ENCODE measurements at places on chromosomes 11 and 22. TPM values are rescaled to one million over a fixed set of nuclear protein-coding genes. Genes with fewer than 3 reads are reported as not detected.

Gene ARHGAP20
- total RNA-seq: 0.58 TPM

- no peak for DNase-seq
Observed at GRCh38 chr11:20310137-20310536, 53.4 kb upstream of the HTATIP2 start.

DNA sequence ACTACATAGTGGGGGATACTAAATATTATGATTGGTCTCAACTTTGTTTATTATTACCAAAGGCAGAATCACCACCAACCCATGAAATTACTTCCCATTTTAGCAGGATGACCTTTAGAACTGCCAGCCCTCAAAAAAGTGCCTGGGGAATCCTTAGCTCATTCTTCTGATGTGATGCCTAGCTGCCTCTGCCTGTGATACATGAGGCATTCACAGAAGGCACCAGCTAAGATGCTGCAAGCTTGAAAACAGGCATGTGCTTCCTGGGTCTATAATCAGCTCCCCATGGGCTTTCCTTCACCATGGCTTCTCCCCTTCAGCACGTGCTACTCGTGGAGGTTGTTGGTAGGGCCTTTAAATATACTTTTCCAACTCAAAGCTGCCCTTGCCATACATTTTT is 50.4 kb upstream of the ARHGAP20 start:
- DNase-seq: peak; percentile 73

Gene NDUFC2
- total RNA-seq: 83.7 TPM

GRCh38 chr11:80315200-80315599 is 874.4 kb upstream of the TENM4 start:
- no peak for DNase-seq

DNA sequence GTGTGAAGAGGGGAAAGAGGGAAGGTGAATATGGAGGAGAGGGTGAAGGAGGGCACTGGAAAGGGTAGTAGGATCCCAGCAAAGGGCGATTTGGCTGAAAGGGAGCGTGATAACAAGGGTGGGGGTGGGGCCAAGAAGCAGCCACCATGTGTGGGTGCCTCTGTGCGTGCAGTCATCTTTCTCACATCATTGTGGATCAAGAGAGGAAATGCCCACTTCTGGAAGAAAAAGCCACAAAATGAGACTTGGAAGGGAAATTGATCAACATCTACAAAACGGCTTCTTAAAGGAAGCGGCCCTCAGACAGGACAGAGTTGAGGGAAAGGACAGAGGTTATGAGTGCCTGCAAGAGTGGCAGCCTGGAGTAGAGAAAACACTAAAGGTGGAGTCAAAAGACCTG is 1.2 kb upstream of the CXCR5 start:
- no peak for DNase-seq

- DNase-seq: no peak
Observed at GRCh38 chr22:24688256-24688655, 85.3 kb downstream of the GGT1 start.

GRCh38 chr11:63641727-63642126 is 27.5 kb upstream of the PLAAT3 start:
- DNase-seq: no peak

DNA sequence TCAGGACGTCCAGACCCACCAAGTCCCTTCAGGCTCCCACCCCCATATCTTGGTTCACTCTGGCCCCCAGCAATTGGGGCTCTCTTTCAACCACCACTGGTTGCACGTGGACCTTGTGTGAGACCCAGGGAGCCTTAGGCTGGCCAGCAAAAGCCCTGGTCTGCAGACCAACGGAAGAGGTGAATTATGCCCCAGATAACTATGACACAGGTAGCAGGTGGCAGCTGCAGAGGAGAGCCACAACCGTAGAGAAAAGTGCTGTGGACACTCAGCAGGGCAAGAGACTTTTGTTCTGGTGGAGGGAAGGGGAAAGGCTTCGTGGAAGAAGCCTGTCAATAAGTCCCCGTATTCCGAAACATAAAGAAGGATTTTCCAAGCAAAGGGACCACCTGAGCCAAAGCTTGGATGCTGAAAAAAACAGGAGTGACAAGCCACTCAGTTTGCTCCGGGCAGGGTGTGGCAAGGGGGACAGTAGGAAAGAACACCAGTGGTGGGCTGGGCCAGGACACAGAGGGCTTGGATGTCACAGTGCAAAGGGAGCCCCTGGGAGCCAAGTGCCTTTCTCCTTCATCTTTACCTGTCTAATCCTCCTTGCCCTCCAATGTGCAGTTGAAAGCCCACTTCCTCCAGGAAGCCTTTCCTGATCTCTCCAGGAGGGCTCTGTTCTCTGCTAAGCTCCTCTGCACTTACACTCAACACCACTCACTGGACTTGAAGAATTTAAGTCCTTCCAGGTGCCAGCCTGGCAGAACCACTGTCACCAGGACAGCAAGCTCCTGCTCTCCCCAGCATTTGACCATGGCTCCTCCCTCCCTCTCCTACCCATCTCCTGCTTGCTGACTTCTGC is 264.7 kb downstream of the BUD13 start:
- DNase-seq: no peak

GRCh38 chr22:45337536-45337935 is 27.8 kb downstream of the FAM118A start:
- no peak for DNase-seq

GRCh38 chr11:117281159-117281558 is 10.0 kb upstream of the BACE1-AS start:
- DNase-seq: peak; percentile 99

DNA sequence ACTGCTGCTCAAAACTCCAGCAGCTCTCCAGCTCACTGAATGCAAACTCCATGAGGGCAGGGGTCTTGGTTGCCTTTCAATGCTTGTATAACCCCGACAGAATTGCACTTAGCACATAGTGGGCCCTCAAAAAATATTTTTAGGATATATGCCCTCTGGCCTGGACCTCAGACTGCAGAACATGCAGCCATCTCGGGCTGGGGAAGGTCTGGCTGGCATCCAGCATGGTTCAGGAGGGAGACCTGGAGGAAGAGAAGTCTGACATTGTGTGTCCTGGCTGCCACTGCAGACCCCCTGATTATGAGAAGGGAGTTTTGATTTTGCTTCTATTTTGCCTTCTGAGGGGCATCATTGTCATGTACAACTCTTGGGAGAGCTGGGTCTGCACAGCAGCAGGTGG is 109.5 kb upstream of the PARVA start:
- DNase-seq: no peak

Gene C11orf65
- 0.83 TPM for total RNA-seq

- DNase-seq: peak; percentile 9
Observed at GRCh38 chr11:119795231-119795630, 66.2 kb upstream of the NECTIN1 start.

Gene CASP12
- 0.13 TPM for total RNA-seq

Gene TMEM45B
- not detected for total RNA-seq

DNA sequence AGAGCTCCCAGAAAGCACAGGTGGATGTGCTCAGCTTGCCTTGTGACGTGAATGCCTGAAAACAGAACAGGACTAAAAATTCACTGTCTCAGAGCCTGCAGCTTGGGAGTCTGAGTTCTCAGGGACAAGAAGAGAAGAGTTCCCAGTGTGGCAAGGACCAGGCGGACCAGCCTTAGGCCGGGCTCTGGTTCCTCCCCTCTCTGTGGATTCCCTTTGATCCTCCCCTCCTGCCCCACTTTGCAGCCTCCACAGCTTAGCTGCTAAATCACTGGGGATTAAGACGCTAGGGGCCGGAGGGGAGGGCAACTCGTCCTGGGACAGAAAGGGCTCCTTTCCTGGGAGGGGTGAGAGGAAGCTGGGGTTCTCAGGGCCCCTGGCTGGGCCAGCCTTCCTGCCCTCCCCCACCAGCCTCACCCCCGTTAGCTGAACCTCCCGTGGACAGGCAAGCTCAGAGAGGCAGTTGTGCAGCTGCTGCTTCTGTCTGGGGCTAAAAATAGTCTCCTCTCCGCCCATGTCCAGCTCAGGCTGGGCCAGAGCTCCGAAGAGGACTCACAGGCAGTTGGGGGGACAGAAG is 29.9 kb upstream of the JAM3 start:
- peak; percentile 65 for DNase-seq

GRCh38 chr11:135004495-135004894 is 592.5 kb upstream of the B3GAT1 start:
- no peak for DNase-seq

DNA sequence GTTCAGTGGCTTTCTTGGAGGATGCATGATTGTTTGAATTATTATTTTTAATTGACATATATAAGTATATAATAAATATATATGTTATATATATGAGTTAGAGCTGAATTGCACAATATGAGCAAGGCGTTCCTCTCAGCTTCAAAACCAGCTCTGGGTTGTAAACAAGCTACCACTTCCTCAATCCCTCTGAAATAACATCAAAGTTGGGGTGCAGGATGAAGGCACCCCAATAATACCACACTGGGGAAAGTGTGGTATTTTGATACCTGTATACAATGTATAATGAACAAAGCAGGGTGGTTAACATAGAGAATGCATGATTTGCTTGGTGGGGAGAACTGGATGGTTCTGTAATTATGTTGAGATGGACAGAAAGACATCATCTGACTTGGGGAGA is 1.7 kb upstream of the SORL1 start:
- DNase-seq: no peak

Gene OR8G5
- total RNA-seq: not detected

- no peak for DNase-seq
Observed at GRCh38 chr22:42156121-42156520, 25.5 kb upstream of the CYP2D6 start.

Gene SCARF2
- 18.0 TPM for total RNA-seq

GRCh38 chr11:128310676-128311445 is 276.5 kb downstream of the ETS1 start:
- DNase-seq: no peak

Gene LIF
- 23.1 TPM for total RNA-seq

Gene KIF18A
- total RNA-seq: 32.3 TPM

GRCh38 chr11:17855531-17856290 is 121.1 kb downstream of the KCNC1 start:
- DNase-seq: no peak

GRCh38 chr11:15519124-15519791 is 404.5 kb downstream of the INSC start:
- DNase-seq: no peak

DNA sequence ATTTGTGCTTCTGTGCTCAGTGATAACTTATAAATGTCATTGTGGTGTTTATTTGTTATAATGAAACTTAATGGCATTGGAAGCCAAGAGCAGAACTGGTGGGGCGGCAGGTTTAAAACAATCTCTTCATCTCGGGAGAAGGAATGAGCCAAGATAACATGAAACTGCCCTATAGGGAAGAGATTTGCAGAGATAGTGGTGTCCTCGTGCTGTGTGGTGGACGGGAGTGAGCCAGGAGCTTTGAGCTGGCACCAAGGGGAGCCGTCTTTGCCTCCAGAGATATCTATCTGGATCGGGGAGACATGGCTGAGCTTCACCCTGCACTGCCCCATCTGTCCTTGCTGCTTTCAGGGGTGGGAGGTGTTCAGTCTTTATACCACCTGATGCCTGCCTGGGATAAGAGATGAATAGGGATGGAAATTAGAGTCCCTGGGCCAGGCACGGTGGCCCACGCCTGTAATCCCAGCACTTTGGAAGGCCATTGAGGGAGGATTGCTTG is 189.6 kb downstream of the ST3GAL4 start:
- no peak for DNase-seq

GRCh38 chr22:24146194-24146616 is 35.1 kb upstream of the SUSD2 start:
- DNase-seq: peak; percentile 59

Gene ANO1
- not detected for total RNA-seq

Gene MMP27
- not detected for total RNA-seq

Gene SERPING1
- total RNA-seq: 5.4 TPM

GRCh38 chr11:61480261-61480993 is 28.1 kb upstream of the LRRC10B start:
- no peak for DNase-seq

Gene HOATZ
- not detected for total RNA-seq

DNA sequence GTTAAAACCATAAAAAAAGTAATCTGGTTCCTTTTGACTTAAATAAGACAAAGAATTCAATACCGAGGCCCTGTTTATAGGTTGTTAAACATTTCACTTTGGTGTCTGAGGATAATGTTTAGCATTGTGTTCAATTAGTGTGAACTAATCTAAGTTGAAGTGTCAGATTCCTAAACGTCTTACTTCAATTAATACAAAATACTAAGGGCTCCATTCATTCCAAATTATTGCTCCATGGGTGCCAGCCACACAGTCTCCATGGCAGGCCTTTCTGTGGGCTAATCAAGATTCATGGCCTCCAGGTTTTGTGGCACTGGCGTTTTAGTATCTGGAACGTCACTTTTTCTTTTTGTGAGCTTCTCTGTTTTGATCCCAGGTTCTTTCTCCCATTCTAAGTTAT is 89.4 kb downstream of the TMEM135 start:
- no peak for DNase-seq

DNA sequence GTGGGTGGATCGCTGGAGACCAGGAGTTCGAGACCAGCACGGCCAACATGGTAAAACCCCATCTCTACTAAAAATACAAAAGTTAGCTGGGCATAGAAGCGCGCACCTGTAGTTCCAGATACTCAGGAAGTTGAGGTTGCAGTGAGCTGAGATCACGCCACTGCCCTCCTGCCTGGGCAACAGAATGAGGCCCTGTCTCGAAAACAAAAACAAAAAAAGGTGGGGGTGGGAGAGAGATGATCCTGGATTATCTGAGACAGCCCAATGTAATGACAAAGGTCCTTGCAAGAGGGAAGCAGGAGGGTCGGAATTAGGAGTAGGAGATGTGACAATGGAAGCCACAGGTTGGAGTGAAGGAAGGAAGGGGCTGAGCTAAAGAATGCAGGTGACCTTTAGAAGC is 87.6 kb upstream of the APOA1 start:
- no peak for DNase-seq

DNA sequence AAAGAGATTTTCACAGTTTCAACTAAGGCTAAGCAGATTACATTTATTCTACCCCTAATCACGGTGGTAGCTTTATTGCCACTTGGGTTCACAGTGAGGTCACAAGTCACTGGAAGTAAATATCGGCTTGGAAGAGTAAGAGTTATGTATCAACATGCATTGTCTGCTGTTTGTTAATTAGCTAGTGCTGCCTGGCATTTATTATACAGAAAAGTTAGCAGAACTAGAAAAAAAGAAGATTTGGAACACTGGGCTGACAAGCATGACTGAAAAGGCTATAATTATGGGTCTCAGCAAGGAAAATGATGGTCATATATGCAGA is 13.7 kb upstream of the RAB38 start:
- no peak for DNase-seq

Gene SCUBE1
- not detected for total RNA-seq

- no peak for DNase-seq
Observed at GRCh38 chr11:3617990-3618389, 23.8 kb downstream of the ART5 start.

- DNase-seq: no peak
Observed at GRCh38 chr11:70675697-70676374, 277.5 kb downstream of the CTTN start.

- DNase-seq: no peak
Observed at GRCh38 chr11:26219183-26220117, 112.5 kb upstream of the ANO3 start.

- DNase-seq: no peak
Observed at GRCh38 chr11:128323381-128323780, 264.0 kb downstream of the ETS1 start.

Gene MMP13
- 0.13 TPM for total RNA-seq
